ENCODE measurements at places on chromosomes 1 and 21.

GRCh38 chr1:192516776-192517297 is 58.7 kb upstream of the RGS1 start:
- DNase-seq, result no peak

- no peak for DNase-seq
Observed at GRCh38 chr1:161499099-161500039, 5.9 kb upstream of the FCGR2A start.

- DNase-seq, result no peak
Observed at GRCh38 chr1:155093911-155094621, 15.4 kb downstream of the EFNA3 start.

GRCh38 chr1:11397151-11397901 is 81.6 kb upstream of the DISP3 start:
- DNase-seq, result no peak

DNA sequence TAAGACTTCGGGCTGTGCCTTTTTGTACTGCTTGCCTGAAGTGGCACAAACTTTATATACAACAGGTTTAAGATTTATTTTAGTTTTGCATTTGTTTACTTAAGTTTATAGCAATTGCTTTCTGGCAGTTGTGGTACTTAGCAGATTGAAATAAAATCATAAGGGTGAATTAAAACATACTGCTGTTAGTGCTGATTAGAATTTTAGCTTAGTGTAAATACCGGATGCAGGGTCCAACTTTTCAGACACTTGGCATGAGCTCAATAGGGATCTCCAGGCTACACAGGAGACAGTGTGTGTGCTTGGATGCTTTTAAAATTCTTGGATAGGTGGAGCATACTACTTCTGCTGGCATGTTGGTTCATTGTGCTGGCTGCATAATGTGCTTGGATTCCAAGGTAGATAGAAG is 159.6 kb downstream of the NFIA start:
- DNase-seq, result no peak
